Activated CD4-positive, alpha-beta T cell treated with anti-CD3 and anti-CD28 coated beads for 1 hour (primary cell): ENCODE measurements at places on chromosomes 11 and 22.

- DNase-seq: no peak
Observed at GRCh38 chr22:49091451-49091850, 736.2 kb downstream of the BRD1 start.

DNA sequence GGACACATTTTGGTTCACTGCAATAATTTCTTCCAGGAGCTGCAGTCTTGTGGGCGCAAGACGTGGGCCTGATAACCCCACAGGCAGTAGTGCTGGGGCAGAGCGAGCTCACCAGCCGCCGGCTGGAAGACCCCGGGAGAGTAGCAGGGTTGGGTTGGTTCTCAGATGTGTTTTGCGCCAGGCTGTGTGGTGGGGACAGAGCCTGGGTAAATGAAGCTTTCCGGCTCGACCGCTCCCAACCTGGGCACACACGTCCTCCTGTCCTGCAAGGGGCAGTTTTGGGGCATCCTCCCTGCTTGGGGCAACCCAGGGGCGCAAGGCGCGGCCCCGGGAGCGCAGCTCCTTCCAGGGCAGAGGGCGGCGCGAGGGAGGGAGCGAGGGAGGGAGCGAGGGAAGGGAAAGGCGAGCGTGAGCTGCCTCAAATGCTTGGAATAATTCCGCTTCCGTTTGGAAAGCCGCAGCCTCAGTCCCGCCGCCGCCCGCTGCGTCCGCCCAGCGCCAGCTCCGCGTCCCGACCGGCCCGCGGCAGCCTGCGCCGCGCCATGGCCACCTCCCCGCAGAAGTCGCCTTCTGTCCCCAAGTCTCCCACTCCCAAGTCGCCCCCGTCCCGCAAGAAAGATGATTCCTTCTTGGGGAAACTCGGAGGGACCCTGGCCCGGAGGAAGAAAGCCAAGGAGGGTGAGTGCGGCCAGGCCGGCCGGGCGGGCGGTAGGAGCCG is at the start of gene PARVA:
Gene PARVA, plus strand, starts transcription at position 466 of the 718 bp plus-strand sequence. Its CDS starts 77 bp downstream, at position 543.
- no peak for DNase-seq

DNA sequence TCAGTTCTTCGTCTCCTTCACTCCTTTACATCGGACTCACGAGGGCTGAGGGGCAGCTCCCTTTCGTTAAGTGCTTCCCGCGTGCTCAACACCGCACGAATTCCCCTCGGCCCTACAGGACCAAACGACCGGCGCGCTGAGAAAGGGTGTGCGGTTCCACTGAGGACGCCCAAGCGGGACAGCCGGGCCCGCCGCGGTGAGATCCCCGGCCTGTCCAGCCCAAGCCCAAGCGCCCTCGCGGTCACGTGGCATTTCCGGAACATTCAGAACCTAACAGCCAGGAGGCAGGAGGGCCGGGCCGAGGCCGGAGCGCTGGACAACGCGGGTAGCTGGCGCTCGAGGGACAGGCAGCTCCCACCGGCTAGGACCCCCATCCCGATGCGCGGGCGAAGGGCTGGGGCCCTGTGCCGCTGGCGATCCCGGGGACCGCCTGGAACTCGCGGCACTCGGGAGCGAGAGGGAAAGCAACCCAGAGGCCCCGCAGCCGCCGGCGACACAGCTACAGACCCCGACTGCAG is 737 bp upstream of the STIP1 start:
- DNase-seq: no peak

GRCh38 chr11:66432597-66432996 is 6.1 kb downstream of the MRPL11 start:
- no peak for DNase-seq
